Stimulated activated CD4-positive, alpha-beta T cell treated with anti-CD3 and anti-CD28 coated beads, Interleukin-12 subunit alpha, Interleukin-12 subunit beta, amount 100 ng/mL, for 24 hours (primary cell): ENCODE measurements at places on chromosomes 6 and 20.

DNA sequence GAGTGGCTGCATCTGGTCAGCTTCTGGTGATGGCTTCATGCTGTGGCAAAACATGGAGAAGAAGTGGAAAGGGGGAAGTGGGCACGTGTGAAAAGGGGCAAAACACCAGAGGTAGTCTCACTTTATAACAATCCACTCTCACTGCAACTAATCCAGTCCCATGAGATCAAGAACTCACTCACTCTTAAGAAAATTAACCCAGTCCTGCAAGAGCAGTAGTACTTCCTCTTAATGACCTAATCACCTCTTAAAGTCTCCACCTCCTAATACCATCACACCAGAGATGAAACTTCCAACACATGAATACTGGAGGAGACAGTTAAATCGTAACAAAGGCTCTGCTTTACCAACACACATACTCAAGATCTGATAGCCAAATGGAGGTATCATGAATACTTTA lies 152.6 kb downstream of the THEMIS start:
- no peak for DNase-seq

DNA sequence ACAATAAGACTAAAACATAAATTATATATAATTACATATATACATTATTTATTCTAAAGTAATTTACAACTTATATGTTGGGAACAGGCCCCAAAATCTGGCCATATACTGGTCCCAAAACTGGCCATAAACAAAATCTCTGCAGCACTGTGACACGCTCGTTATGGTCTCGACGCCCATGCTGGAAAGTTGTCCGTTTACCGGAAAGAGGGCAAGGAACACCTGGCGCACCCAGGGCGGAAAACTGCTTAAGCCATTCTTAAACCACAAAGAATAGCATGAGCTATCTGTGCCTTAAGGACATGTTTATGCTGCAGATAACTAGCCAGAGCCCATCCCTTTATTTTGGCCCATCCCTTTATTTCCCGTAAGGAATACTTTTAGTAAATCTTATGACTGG lies 164.9 kb downstream of the CENPW start:
- no peak for DNase-seq

DNA sequence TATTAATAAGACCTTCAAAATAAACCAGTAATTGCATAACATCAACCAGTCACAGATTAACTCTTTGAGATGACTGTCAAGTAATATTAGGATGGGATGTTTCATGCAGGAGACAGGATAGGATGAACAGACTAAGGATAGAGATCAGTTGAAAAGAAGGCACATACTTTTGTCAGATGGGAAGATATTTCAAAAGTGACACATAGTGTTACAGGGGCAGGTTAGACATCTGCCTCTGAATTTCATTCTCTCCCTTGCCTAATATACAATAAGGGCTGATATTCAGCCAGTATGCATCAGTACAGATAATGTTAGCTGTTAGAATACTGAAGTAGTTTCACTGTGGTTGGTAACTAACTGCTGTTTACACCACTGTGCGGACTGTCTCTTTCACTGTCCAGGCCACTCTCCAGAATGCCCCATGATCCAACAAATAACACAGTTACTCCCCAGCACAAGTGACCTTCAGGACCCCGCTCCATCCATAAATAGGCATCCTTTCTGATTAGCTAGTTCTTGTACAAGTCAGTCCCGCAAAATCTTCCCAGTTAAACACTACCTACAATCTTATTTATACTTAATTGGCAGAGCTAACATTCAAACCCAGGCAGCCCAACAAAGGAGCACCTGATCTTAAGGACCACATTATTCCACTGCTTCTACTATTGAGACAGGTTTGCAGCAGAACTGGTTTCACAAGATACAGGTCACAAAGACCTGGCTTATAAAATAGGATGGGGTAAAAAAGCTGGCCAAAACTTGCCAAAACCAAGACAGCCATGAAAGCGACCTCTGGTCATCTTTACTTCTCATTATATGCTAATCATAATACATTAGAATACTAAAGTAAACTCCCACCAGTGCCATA lies 21.9 kb upstream of the PLN start:
- DNase-seq, result no peak

- no peak for DNase-seq
Measured at GRCh38 chr20:44209686-44210405, 725 bp downstream of the OSER1 start.

DNA sequence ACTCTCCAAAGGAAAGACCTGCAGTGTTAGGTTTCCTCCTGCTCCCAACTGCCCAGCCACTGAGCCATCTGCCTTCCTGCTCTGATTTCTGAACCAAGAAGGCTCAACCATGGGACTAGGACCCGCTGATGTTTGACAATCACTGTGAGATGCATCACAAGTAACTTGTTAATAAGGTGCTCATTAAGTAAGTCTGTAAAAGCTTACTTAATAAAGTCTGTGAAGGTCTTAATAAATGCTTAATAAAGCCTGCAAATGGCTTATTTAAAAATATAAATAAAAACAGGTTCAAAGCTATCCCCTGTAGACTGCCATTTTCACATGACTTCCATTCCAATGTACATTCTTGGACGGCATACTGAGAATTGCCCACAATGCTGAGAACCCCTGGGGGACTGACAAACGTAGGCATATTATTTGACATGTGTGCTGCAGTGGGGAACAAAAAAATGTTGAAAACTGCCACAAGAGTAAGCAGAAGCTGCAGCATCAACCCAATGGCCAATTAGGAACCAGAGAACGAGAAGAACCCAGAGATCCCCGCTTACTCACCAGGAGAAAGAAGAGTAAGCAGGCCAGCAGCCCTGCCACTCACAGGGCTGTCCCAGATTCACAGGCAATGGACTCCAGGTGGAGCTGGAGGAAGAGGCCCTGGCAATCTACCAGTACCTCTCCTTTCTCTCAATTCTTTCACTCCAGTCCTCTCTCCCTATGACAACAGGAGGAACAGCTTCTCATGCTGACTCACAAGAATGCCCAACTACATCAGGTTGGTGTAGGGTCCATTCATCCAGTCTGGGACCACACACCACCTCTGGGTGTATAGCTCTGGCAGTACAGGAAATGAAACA lies 19.5 kb downstream of the KIF13A start:
- no peak for DNase-seq

GRCh38 chr6:6655805-6656251 lies 67.3 kb downstream of the LY86 start:
- no peak for DNase-seq

GRCh38 chr20:62367136-62367632 lies at the start of gene LAMA5:
TSS of gene LAMA5 (minus strand) at chr20:62367312. CDS start at chr20:62367245, 67 bp downstream.
- no peak for DNase-seq

DNA sequence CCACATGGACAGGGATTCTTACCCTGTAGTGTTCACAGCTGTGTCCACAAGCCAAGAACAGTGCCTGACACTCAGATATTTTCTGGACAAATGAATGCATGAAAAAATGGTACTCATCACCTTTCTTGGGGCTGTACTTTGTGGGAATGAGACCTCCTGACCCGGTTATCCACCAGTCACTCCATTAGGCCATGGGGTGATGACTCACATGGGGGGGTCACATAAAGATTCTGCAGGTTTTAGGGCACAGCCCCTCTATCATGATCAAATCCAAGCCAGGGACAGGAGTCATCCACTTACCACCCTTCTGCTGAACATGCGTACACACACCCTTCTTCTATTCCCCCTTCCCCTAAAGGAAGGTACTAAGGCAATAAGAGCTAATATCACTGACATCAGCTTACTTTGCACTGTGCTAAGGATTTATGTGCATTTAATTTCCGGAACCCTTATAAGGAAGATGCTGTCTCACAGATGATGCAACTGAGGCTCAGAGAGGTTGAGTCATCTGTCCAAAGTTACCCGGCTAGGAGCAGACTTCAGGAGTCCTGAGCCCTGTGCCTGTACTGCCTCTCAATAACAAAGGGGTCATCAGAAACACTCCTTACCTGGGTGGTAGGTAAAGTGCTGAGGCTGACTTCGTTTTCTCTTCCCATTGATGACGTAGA lies 107.8 kb downstream of the NFATC2 start:
- no peak for DNase-seq

DNA sequence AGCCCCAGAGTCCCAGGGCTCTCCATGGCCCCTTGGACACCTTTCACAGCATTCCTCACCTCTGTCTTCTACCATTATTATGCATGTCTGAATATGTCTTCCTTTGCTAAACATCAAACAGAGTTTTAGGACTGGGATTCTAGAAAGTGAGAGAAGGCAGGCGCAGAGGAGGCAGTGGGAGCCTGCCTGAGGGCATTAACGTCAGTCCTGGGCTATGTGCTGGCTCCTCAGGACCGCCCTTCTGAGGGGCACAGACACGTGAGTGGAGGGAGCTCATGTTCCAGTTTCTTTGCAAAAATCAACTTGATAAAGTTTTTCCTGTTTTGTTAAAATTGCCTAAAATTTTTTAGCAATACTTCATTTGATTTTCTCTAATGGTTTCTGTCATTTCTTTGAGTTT lies 38.0 kb downstream of the C6orf15 start:
- DNase-seq, result no peak

DNA sequence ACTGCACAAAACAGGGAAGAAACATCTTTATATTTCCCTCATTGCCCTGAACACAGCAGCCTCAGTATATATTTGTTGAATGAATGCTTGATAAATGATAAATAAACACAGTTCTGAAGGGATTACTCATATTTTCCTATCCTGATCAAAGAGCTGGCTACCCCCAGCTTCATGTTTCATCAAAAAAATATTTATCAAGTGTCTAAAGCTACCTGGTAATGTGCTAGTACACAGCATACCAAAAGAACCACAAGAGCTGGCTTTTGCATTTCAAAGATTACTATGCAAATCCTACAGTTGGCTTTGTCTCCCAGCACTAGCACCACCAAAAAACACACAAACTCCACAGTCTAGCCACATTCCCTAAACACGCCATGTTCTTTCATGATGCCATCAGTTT lies 130.0 kb downstream of the BTBD9 start:
- DNase-seq, result no peak

- DNase-seq, result no peak
Measured at GRCh38 chr6:156806155-156806554, 29.0 kb downstream of the ARID1B start.
